Stimulated activated CD4-positive, alpha-beta T cell treated with anti-CD3 and anti-CD28 coated beads, Interleukin-15, amount 100 ng/mL, for 1 hour (primary cell): ENCODE measurements at places on chromosomes 1 and 21.

- no peak for DNase-seq
Observed at GRCh38 chr1:190140644-190141043, 337.0 kb downstream of the BRINP3 start.

DNA sequence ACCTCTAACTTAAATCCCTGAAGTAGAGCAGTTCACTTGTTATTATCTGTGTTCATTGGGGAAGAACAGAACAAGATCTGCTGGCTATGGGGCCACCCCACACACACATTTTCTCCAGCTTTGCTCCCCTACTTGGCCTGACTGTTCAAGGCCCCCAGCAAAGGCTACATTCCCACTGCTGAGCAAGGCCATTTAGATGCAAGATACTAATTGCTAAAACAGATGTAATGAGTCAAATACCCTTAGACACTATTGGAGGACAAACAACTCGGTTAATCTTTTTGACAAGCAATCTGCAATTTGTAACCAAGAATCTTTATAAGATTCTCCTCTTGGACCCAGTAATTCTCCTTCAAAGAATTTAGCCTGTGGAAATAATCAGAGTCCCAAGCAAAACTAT, 67.7 kb downstream of the NAV1 start:
- DNase-seq: no peak

- no peak for DNase-seq
Observed at GRCh38 chr1:39625009-39625408, 14.4 kb downstream of the HEYL start.

DNA sequence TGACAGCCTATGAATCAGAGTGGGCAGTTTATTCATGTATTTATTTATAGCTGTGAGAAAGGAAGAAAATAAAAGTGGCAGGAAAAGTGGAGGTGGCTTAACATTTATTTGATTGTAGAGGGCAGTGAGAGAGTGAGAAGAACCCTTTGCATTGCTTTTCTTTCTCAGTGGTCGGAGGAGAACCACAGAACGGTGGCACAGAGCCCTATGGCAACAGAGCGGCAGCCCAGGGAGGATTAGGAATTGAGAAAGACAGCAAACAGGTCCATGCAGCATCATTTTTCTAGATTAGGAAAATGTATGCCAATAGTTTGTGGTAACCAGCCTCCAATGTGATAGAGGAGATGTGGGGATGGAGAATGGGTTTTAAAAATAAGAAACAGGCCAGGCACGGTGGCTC, 53.1 kb downstream of the NMNAT2 start:
- no peak for DNase-seq

GRCh38 chr1:168879896-168880734, 151.1 kb upstream of the DPT start:
- DNase-seq: no peak

DNA sequence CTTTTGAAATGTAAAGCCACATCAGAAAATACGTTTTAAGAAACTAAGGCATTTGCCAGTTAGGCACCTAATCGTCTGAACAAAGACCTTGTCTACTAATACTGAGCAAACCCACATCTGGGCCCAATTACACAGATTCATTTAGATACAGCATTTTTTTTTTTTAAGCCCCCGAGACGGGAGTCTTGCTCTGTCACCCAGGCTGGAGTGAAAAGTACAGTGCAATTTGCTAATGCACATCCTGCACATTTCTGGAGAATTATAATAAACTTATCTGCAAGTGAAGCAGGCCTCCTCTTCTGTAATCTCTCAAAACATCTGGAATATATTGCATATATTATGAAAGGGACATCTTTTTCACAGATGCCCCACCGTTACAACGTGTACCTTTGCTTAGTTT, 3.3 kb downstream of the RSRP1 start:
- DNase-seq: no peak

DNA sequence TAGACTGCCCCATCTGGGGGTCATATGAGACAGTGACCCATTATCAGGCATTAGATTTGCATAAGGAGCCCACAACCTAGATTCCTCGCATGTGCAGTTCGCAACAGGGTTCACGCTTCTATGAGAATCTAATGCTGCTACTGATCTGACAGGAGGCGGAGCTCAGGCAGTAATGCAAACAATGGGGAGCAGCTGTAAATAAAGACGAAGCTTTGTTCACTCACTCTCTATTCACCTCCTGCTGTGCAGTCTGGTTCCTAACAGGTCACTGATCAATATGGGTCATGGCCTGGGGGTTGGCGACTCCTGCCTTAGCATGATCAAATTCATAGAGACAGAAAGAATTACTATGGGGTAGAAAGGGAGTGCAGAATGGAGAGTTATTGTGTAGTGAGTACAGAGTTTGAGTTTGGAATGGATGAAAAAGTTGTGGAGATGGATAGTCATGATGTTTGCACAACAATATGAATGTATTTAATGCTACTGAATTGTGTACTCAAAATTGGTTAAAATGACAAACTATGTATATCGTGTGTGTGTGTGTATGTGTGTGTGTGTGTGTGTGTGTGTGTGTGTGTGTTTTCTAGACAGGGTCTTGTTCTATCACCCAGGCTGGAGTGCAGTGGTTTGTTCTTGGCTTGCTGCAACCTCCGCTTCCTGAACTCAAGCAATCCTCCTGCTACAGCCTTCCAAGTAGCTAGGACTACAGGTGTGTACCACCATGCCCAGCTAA, 42.2 kb downstream of the BTF3L4 start:
- no peak for DNase-seq

DNA sequence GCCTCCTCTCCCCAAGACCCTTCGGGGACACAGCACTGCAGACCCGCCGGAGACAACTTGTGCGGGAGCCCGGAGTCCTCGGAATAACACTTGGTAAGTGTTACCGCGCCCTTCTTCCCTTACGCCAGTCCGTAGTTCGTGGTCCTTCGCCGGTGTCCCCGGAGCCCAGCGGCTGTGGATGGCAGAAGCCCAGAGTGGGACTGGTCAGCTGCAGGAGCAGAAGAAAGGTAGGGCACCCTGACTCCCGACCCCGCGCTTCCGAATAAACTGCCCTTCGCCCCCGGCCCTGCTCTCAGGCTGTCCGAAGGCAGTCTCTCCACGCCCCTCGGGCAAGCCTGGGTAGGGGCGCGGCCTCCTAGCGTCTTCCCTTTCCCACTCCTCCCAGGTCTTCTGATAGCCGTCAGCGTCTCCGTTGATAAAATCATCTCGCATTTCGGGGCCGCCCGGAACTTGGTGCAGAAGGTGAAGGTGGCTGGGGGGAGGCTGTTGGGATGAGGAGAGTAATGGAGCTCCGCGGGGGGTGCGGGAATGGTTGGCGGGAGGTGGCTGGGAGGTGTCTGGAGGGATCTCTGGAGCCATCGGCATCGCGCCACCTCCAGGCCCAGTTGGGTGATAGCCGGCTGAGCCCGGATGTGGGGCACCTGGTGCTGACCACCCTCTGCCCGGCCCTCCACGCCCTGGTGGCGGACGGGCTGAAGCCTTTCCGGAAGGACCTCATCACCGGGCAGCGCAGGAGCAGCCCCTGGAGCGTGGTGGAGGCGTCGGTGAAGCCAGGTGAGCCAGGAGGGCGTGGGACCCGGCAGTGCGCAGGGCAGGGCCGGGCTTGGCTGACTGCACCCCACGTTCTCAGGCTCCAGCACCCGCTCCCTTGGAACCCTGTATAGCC, 4.3 kb downstream of the RUSC1 start:
- no peak for DNase-seq

GRCh38 chr1:182575540-182576149, 13.4 kb downstream of the RNASEL start:
- DNase-seq: no peak

GRCh38 chr21:17911628-17912027, 92.5 kb upstream of the C21orf91 start:
- no peak for DNase-seq

- DNase-seq: no peak
Observed at GRCh38 chr1:18764362-18764761, 95.1 kb downstream of the TAS1R2 start.

DNA sequence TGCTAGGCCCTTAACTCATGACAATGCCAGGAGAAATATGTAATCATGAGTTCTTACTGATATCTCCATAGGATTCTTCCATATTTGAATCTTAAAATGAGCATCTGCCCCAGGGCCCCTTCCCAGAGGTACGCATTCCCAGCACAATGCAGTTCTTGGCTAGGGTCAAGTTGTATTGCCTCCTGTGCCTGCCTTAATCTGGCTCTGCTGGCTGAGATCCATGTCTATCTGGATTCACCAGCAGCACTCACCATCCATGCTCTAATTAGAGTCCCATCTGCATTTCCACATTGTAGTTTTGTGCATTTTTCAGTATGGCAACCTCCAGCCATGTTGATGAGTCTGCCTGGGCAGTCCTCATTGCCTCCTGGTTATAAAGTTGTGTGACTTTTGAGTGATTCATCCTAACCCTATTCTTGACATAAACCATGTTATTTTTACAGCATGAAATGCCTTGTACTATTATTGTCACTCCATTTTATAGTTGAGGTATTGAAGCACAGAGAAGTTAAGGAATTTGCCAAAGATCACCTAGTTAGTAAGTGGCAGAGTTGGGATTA, 55.9 kb downstream of the CAMSAP2 start:
- no peak for DNase-seq

- no peak for DNase-seq
Observed at GRCh38 chr1:117150316-117150715, 28.8 kb upstream of the TRIM45 start.

DNA sequence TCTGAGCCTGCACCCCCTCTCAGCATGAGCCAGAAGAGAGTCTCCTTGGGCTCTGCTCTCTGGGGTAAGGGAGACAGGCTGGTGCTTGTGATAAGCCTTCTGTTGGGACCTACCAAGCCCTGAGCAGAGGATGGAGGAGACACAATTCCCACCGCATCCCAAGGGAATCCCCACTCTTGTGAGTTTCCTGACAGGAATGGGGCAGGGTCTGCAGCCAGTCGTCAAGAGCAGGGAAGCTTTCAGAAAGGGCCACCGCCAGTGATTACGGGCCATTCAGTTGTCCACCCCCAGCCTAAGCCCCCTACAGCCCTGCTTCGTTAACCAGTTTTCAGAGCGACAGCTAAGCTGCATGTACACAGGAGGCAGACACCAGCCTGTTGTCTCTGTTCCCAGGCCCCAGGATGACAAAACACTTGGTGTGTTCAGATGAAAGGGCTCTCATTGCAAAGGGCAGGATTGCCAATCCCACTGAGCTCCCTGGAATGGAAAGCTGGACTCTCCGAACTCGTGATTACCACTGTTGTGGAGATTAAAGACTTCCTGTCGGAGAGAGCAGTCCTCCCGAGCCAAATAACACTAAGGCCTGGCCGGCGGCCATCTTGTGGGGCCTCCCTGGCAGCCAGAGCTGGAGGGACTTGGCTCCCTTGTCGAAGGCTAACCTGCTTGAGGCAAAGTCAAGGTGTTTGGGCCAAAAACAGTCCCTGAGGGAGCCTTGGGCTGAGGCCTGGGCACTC, 37.4 kb upstream of the SLC30A1 start:
- no peak for DNase-seq

DNA sequence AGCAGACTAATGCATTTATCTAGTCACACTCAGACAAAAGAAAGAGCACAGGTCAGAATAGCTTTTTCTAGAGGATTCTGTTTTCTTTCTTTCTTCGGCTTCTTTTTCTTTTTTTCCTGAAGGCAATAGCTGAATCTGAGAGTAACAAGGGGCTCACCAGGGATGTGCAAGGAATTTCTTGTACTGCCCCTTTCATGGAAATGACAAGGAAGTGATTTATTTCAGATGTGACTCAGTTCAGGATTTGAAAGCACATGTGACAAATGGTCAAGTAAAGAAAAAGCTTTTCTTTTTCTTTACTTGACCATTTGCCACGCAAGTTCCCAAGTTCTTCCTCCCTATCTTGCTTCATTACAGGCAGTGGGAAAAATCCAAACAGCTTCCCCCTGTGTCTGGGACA, 202.0 kb downstream of the GABPA start:
- DNase-seq: no peak

- no peak for DNase-seq
Observed at GRCh38 chr1:194300340-194300739, 1113.9 kb upstream of the B3GALT2 start.

GRCh38 chr1:224430511-224431113, 4.0 kb downstream of the WDR26 start:
- DNase-seq: no peak

- no peak for DNase-seq
Observed at GRCh38 chr1:45545019-45545493, 5.6 kb upstream of the AKR1A1 start.

DNA sequence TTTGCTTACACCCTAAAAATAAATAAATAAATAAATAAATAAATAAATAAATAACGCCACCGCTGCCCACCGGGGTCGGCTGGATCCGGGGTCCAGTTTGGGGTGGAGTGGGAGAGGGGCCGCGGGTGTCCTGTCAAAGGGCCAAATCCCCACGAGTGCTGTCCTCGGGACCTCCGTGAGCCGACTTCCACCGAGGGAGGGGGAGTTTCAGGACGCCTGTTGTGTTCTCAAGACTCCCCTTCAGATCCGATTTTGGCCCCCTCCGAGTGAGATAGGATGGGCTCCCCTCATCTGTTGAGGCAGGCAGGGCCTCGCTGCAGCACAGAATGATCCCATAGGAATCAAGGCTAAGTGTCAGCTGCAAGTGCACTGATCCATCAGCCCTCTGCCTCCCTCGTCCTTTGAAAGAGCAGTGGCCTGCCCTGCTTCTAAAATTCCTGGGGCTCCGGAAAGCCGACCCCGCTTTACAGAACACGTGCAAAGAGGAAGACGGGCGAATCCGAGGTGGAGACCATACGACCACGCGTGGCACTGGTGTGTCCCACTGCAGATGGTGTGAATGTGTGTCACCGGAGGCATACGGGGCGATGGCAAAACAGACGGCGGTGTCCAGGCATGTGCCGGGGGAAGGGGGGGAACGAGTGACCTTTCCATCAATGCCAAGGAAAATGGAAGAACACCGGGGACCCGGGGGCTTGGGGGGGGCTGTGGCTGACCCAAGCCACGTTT, 3880.5 kb downstream of the SRGAP2C start:
- DNase-seq: no peak

GRCh38 chr1:48876330-48876785, 99.7 kb upstream of the BEND5 start:
- no peak for DNase-seq

DNA sequence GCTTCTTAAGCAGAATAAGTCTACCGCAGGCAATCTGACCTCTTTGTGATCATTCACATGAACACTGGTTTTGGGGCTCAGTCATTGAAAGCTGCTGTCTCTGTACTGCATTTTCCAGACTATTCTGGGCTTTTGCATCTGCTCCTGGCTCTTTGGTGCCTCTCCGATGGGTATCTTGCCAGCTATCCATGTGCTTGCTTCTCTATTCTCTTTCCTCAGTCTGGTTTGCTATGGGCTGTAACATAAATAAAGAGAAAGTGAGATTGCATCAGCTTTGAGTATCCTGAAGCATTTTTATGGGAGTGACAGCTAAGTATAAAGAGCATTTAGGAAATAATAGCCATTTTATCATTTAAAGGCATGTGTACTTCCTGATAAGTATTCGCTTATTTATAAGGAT, 70.7 kb downstream of the C1orf21 start:
- no peak for DNase-seq

GRCh38 chr1:921011-921837, 2.5 kb upstream of the SAMD11 start:
- DNase-seq: no peak
